Fibroblast of villous mesenchyme (primary cell): ENCODE measurements at places on chromosomes 6 and 20. TPM values are rescaled to one million over a fixed set of nuclear protein-coding genes. Genes with fewer than 3 reads are reported as not detected.

Gene SPEF1
- total RNA-seq = under 0.01 and 0.32 TPM in 2 replicates

Gene RHAG
- not detected in 2 replicates for total RNA-seq

Gene ENPP1
- 6.0 and 8.4 TPM in 2 replicates for total RNA-seq

DNA sequence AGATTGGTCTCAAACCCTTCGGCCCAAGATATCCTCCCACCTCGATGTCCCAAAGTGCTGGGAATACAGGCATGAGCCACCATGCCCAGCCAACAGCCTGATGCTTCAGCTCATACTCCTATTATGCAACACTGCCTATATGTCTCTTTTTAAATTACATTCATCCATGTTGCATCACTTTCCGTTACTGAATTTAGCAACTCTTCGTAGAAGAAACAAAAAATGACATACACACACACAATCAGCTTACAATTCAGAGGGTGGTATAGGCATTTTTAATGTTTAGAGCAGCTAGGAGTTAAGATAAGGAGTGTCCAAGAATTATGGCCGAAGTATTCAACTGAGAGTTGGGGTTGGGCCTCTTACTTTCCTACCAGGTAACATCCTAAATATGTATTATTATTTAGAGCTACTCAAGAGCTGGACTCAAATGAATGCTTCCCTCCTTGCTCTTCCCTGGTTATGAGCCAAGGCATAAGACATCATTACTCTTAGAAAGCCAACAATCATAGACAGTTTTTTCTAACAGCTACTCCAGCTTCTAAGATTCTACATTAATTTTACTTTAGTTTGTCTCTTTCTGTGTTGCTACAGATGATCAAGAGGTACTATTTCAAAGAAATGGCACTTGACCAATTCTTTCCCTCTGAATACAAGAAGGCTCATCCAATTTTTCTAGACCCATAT, 62.0 kb upstream of the BMP5 start:
- DNase-seq = peak; percentile 29
